Aorta (tissue), 5 donors: ENCODE measurements at places on chromosomes 11 and 22. TPM values are rescaled to one million over a fixed set of nuclear protein-coding genes. Genes with fewer than 3 reads are reported as not detected.

DNA sequence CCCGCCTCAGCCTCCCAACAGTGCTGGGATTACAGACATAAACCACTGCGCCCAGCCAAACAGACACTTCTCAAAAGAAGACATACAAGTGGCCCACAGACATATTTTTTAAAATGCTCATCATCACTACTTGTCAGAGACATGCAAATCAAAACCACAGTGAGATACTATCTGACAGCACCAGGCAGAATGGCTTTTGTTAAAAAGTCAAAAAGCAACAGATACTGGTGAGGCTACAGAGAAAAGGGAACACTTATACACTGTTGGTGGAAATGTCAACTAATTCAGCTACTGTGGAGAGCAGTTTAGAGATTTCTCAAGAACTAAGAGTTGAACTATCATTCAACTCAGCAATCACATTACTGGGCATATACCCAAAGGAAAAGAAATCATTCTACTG, 67.0 kb downstream of the ARHGAP20 start:
- no peak overlapping the region for H3K4me3 ChIP-seq
- H3K36me3 ChIP-seq, result no peaks in the 10 kb centered on the region
- no peaks in the 10 kb centered on the region for H3K4me1 ChIP-seq
- no peak for DNase-seq

DNA sequence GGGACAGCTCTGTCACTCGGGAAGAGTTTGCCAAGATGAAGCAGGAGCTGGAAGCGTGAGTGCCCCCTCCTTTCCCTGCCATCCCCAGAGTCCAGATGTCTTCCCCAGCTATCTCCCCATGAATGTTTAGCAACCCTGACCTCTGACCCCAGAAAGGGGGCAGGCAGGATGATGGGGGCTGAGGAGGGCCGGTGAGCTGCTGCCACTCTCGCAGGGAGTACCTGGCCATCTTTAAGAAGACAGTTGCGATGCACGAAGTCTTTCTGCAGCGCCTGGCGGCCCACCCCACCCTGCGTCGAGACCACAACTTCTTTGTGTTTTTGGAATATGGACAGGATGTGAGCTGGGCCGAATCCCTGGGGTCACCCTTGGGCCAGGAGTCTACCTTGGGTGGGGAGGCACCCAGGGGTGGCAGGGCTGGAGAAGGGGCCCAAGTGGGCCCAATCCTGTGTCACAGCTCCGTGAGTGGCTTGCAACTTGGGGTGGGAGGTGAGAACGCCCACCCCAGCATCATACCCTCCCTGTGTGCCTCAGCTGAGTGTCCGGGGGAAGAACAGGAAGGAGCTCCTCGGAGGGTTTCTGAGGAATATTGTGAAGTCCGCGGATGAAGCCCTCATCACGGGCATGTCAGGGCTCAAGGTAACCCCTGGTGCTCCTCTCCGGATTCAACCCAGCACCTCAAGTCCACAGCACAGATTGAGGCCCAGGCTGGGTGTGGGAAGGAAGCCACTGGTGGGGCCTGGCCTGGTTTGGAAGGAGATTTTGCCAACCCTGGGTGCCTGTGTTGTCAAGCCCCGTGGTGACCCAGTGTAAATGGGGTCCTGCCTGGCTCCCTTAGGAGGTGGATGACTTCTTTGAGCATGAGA, 7.5 kb downstream of the CFL1 start:
- no peaks in the 10 kb centered on the region for H3K27me3 ChIP-seq
- no peak overlapping the region for H3K4me3 ChIP-seq
- H3K4me1 ChIP-seq, result no peaks in the 10 kb centered on the region
- H3K36me3 ChIP-seq, result peaks cover 9% of the 10 kb centered on the region
- H3K27ac ChIP-seq, result no peak overlapping the region
- DNase-seq, result peak; percentile 73

DNA sequence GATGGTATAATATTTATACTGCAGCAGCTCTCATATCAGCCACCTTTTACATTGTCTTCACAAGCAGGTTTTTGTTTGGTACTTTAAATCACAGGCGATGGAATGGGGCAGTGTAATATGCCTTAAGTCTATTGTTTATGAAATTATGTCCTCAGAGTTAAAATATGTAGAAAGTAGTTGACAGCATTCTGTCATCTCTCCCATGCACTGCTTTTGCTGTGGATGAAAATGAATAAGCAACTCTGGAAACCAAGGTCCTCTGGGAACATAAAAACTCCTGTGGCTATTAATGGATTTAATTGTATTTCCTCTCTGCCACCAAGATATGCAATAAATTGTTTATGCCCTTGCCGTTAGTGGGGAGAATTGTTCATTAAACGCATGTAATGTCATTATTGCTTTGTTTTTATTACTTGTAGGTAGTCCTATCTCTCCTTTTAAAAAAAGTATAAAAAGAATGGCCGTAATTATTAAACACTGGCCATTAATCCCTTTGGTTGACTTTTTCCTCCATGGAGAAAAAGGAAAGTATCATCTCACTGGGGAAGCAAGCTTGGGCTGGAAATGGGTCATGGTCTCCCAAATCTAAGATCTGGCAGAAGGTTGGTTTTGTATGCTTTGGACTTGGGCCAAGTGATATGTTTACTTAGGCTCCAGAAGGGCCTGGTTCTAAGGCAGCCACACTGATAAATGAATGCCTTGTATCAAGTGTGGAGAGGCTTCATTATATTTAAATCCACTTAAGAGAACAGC, 13.1 kb downstream of the PACS1 start:
- H3K4me3 ChIP-seq, result no peak overlapping the region
- peak overlapping the region; percentile 25 for H3K27ac ChIP-seq
- no peaks in the 10 kb centered on the region for H3K36me3 ChIP-seq

DNA sequence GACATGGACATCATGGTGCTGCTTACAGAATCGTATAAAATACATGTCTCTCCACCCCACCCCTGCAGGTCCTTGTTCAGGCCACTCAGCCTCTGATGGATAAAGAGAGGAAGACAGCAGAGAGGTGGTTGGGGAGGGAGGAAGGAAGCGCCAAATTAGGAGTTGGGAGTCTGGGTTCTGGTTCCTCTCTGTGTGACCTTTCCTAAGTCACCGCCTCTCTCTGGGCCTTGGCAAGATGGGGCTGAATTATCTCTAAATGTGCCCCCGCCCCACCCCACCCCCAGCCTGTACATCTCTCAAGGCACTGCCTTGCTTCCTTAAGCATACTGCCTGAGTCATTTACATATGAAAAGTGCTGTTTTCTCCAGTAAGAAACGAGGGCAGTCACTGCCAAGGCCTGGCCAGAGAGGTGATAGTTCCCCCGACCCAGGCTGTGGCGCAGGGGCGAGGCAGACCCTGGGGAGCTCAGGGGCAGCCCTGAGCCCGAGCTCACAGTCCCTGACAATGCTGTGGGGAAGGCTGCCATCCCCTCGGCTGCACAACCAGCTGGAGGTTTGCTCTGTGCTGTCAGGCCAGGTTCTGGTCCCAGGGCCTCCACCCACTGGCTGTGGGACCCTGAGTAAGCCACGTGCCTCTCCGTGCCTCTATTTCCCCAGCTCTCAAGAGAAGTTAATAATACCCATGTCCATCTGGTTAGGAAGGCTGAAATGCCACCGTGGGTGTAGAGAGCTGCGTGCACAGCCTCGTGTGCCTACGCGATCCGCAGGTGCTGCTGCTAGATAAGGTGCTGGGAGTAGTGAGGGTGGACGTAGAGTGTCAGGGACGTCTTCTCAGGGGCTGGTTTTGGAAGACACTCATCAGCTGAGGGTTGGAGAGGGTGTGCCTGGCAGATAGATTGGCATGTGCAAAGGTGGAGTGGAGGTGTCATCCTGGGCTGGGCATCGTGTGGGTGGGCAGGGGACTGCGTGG, 55.3 kb downstream of the CACNA1I start:
- no peak overlapping the region for H3K4me3 ChIP-seq
- H3K4me1 ChIP-seq, result no peaks in the 10 kb centered on the region
- no peaks in the 10 kb centered on the region for H3K27me3 ChIP-seq
- no peak overlapping the region for H3K27ac ChIP-seq

GRCh38 chr11:116173941-116174911, 598.6 kb downstream of the BUD13 start:
- no peaks in the 10 kb centered on the region for H3K27me3 ChIP-seq
- no peaks in the 10 kb centered on the region for H3K4me1 ChIP-seq
- no peak overlapping the region for H3K27ac ChIP-seq

GRCh38 chr11:27088353-27088752, 47.7 kb downstream of the BBOX1 start:
- H3K4me1 ChIP-seq, result no peaks in the 10 kb centered on the region
- no peaks in the 10 kb centered on the region for H3K27me3 ChIP-seq
- H3K36me3 ChIP-seq, result no peaks in the 10 kb centered on the region
- no peak for DNase-seq
- H3K4me3 ChIP-seq, result no peak overlapping the region

DNA sequence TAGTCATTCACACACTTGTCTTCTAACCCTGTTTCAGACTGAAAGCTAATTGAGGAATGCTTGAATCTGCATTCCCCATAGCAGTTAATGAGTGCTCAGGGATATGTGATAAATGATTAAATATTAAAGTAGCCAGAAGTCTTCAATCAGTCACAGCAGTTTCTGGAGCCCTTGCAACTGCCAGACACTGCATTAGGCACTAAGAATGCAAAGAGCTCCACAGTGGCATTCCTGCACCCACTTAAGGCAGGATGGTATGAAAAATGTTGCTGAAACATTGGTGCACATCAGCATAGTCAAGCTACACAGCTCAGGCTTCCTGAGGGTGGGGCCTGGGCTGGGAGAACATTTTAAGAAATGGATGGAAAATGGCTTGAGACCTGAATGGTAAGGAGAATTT, 6.5 kb downstream of the DTX4 start:
- H3K4me3 ChIP-seq, result no peak overlapping the region
- H3K27me3 ChIP-seq, result no peaks in the 10 kb centered on the region
- no peaks in the 10 kb centered on the region for H3K4me1 ChIP-seq
- no peaks in the 10 kb centered on the region for H3K36me3 ChIP-seq
- H3K27ac ChIP-seq, result no peak overlapping the region
- DNase-seq, result no peak

DNA sequence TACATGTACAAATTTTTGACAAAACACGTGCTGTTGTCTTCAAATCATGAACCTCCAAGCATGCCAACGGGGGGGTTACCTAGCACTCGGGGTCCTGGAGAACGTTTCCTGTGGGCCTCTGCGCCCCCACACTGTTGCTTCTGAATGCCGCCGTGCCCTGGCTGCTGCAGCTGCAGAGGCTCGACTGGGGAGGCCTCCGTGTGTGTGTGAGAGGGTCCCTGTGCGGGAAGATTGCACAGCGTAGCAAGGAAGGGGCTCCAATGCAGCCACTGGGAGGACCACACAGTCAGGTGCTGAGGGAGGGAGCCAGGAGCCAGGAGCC, 1322.2 kb downstream of the TBC1D22A start:
- no peaks in the 10 kb centered on the region for H3K36me3 ChIP-seq
- H3K27me3 ChIP-seq, result no peaks in the 10 kb centered on the region
- H3K27ac ChIP-seq, result no peak overlapping the region
- no peaks in the 10 kb centered on the region for H3K4me1 ChIP-seq

- H3K36me3 ChIP-seq, result no peaks in the 10 kb centered on the region
- no peak overlapping the region for H3K4me3 ChIP-seq
- no peaks in the 10 kb centered on the region for H3K27me3 ChIP-seq
- DNase-seq, result no peak
- H3K4me1 ChIP-seq, result no peaks in the 10 kb centered on the region
- no peak overlapping the region for H3K27ac ChIP-seq
These were observed 1.6 kb downstream of the C1QTNF5 start for GRCh38 chr11:119338965-119339588.

SCGB1A1 gene
- total RNA-seq, result not detected

KRTAP5-9 gene
- total RNA-seq, result not detected

SCGB1D1 gene
- total RNA-seq, result not detected

MS4A14 gene
- total RNA-seq, result 13.7 TPM

HNRNPUL2 gene
- 47.2 TPM for total RNA-seq

CASP1 gene
- 18.8 TPM for total RNA-seq

FXYD6 gene
- 28.6 TPM for total RNA-seq

DCHS1 gene
- 64.4 TPM for total RNA-seq
